ENCODE measurements at places on chromosomes 3 and 15.

GRCh38 chr15:53634517-53635106 is 124.9 kb downstream of the WDR72 start:
- no peak for DNase-seq

DNA sequence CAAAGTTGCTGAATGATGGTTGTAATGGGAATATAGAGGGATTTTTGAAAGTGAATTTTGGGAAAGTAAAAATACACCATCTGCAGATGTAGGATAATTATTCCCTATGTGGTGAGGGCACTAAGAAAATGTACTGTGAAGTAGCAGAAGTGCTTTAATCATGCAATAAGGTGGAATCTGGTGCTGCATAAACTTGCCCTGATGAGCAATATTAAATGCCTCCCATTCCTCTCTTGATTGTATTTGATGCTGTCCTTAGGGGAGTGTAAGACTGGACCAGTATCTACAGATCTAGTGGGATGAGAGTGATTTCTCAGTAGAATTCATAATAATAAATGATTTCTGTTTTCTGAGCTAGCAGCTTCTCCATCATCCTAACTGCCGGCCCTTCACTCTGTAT is 47.7 kb upstream of the ATP2C1 start:
- DNase-seq = no peak

- DNase-seq = no peak
Measured at GRCh38 chr3:42368861-42369260, 41.5 kb downstream of the LYZL4 start.

DNA sequence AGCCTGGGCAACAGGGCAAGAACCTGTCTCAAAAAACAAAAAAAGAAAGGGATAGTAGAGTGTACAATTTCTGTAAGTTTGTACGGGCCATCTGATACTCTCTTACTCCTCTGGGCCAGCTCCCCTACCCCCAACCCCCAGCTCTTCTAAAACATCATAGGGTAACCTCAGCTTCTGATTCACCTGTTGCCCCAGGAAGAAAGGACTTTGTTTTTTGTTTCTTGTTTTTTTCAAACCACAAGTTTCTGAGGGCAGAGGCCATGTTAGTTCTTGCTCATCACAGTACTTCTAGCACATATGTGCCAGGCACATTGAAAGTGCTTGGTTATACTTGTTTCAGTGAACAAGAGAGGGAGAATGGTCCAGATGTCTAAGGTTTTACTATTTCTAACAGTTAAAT is 20.2 kb downstream of the ATOSA start:
- no peak for DNase-seq

DNA sequence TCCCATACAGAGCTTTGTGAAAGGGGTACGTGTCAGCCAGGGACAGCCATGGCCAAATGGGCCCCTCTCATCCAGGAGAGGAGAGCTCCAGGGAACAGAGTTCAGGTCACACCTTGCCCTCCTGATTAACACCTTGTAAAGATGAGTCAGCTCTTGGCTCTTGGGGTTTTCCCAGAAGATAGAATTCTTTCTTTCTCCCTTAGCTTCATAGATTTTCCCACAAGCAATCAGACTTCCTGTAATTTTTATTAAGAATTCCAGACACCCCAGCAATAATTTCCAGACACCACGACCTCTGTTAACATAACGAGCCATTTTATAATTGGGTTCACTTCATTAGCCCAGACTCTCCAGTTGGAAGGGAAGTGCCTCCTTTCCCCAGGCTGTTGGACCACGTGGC is 86.4 kb downstream of the LRTM1 start:
- DNase-seq = no peak

GRCh38 chr3:147705651-147706051 is 296.5 kb downstream of the ZIC1 start:
- DNase-seq = no peak

DNA sequence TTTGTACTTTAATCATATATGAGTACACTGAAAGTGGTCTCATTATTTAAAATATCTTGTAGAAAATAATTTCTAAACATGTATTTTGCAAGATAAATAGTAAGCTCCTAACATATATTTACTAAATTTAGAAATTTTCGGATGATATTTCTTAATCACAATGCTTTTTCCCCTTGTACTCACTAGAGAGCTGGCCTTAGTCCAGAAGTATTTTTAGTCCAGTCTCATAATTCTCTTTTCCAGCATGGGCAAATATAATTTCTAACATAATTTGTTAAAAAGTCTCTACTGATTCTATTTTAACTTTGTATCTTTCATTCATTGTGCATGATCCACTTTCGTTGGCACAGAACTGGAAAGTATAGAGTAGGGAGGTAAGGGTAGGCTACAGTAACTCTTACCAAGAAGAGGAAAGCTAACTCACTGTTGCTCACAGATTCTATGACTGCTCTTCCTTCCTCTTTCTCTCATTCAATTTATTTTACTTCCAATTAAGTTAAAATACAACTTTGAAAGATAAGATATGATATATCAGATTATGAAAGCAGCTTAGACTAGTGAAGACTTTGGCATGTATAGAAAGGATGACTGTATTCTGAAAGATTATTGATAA is 39.3 kb downstream of the FGF7 start:
- DNase-seq = no peak

DNA sequence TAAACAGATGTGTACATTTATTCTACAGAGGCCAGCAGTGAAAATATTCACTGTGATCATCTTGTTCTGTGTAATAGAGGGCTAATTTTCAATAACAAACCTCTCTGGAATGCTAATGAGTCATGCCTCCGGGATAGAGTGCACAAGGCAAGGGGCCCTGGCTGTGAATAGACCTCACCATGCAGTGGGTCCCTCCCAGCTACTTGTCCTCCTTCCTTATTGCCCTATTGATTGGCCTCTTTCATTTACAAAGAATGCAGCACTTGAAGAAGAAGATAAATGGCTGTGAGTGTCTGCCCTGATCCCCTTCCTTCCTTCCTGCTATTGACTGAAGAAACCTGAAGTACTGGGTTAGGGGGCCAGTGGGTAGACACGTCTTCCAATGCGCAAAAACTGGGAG is 436.3 kb downstream of the WDR72 start:
- DNase-seq = no peak

- DNase-seq = no peak
Measured at GRCh38 chr3:10648181-10648580, 142.8 kb upstream of the ATP2B2 start.

- no peak for DNase-seq
Measured at GRCh38 chr15:40029979-40030893, 8.7 kb downstream of the SRP14 start.
